ENCODE measurements at places on chromosomes 1 and 21.
A peak's percentile ranks its signal among the peaks of the same experiment; 100 is the strongest.

DNA sequence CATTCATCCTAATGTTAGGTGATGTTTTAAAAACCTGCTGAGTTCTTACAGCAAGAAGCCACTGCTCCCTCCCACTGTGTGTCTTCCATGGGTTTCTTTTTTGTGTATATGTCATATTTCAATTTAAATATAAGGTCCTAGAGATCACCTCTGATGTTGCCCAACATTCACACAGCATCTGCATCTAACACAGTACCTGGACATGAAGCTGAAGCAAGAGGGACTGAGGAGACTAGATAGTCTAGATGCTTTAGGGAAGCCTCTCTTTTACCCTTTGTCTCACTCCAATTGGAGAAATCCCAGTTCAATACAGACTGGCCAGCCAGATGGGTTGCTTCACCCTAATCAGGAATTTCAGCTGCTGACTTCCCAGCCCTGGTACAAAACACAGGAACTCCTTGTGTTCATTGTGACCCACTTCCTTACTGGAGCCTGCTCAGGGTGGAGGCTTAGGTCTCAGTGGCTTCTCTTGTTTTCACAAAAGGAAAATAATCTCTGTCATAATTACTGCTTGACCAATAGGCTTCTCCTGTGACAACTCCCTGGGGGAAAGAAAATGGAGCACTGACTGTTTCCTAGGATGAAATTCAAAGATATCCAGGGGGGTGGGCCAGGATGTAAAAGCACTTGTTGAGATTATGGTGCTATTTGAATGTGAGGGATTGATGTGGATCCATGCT, 17.3 kb downstream of the BTG2 start:
- no peak for DNase-seq

DNA sequence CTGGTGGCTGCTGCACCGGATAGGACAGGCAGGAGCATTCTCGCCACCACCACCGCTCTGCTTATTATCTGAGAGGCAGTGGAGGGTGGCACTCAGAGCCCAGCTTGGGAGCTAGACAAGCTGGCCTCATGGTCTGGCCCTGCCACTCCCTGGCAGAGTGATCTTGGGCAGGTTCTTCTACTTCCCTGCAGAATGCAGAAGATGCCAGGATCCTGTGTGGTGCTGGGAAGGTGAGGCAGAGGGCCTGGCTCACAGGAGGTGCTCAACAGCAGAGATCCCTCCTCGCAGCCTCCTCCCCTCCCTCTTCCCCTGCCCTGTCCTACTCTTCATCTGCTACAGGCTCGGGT, 60.4 kb downstream of the ARHGEF10L start:
- no peak for DNase-seq

DNA sequence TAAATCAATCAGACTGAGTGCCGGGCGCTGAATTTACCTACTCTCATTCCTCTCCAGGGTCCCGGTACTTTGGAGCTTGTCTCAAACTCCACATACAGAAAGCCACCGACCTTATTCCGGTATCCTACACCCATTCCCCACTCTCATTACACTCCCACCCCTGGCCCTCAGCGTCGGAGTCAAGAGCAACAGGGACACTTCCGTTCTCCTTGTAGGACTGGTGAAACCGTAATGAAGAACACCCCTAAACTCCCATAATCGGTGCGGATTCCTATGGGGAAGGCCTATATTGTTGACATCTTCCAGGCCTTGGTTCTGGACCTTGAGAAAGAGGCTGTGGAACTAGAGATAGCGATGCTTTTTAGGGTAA, 798 bp downstream of the ZBED6 start:
- no peak for DNase-seq

DNA sequence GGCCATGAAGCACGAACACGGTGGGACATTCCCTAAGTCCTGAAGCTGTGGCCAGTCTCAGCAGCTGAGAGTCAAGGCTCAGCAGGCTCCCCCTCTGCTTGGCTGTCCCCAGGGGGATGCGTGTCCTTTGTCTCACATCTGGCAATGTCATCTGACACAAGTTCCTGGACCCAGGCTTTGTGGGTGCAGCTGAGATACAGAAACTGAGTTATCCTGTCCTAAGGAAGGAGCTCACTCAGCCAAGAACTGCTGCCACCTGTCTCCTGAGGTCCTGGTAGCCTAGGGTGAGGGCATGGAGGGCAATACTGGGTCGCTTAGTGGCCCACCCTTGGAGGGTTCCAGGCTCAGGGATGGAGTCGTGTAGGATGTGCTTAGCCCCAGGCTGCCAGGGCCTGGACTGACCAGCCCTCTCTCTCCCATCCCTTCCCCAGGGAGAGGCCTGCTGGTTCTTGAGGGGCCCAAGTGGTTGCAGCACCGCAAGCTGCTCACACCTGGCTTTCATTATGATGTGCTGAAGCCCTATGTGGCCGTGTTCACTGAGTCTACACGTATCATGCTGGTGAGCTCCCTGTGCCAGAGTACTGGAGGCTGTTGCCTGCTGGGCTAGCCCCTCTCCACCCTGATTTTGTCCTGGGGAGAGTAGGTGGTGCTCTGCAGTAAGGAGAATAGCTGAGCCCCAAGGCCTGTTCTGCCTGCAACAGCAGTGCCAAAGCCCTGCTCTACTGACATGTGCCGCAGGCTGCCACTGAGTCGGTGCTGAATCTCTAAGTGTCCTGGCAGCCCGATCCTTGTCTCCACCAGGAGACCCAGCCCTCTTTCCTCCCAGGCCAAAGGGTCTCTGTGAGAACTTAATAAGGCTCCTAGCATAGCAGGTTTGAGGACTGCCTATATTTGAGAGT, 13.5 kb downstream of the CYP4B1 start:
- DNase-seq: no peak

DNA sequence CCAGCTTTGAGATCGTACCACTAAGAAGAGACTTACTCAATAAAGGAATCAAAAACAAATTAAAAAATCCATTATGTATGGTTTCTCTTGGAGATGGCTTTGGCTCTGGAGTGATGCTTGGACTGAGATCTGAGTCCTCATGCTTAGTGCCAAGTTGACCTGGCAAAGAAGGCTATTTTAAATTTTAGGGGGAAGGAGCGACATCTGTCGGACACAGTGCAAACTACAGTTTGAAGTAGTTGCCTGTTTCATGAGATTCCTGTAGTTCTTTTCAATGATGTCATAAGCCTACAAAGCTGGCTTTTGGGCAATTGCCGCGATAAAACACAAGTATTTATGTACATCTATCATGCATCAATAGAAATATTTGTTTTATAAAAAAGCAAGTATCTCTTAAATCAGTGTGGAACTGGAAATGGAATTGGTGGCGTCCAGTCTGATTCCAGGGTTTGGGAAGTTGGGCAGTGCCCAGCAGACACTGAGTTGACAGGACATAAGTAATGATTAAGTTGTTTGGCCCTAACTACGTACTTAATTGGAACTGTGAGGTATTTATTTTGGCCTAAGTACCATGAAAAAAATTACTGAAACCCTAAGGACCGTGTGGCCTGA, 50.0 kb downstream of the TBCE start:
- peak; percentile 15 for DNase-seq

GRCh38 chr1:63261736-63262458, 60.5 kb upstream of the FOXD3 start:
- no peak for DNase-seq

DNA sequence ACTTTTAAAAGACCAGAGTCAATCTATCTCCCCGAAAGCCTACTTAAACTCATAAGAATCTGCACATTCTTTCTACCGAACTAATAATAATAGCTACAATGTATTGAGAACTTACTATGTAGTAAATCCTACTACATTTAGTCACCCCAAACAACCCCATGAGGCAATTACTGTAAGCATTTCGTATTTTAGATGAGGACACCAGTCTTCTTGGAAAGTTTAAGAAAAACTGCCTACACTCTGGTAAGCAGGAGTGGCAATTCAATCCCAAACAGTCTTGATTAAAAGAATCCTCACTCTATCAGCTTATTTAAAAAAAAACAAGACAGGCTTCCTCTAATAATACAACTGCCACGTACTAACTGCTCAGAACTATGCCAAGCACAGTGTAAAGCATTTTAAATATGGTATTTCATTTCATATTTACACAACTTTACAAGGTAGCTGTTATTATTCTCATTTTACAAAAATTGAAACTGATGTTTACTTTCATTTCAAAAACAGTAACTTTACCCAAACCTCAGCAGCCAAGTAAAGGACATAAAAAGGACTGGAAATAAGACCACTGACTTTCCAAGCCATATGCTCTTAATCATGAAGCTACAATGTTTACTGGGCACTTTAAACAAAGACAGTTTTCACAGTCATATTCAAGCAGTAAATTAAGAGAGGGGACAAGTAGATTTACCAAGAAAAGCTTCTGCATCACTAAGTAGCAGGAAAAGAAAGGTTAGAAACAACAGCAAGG, 13.9 kb downstream of the ARID4B start:
- no peak for DNase-seq

DNA sequence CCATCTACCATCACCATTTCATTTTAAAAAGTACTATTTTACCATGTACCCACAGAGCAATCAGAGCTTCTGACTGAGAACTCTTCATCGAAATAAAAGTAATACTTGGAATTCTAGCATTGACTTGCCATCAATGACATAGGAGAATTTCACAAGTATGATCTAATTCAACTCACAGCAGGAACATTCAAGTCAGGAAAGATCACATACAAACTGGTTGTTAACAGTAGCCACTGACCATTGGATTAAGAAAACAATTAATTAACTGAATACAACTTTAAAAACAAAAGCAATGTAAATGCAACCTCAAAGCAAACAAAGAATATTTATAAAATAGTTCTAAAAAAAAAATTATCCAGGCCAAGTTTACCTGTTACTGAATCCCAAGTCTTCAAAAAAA, 18.8 kb downstream of the RNF115 start:
- DNase-seq: no peak

- no peak for DNase-seq
Measured at GRCh38 chr21:15494481-15494880, 235.3 kb upstream of the USP25 start.

GRCh38 chr1:187999973-188000372, 1171.2 kb downstream of the PLA2G4A start:
- no peak for DNase-seq

DNA sequence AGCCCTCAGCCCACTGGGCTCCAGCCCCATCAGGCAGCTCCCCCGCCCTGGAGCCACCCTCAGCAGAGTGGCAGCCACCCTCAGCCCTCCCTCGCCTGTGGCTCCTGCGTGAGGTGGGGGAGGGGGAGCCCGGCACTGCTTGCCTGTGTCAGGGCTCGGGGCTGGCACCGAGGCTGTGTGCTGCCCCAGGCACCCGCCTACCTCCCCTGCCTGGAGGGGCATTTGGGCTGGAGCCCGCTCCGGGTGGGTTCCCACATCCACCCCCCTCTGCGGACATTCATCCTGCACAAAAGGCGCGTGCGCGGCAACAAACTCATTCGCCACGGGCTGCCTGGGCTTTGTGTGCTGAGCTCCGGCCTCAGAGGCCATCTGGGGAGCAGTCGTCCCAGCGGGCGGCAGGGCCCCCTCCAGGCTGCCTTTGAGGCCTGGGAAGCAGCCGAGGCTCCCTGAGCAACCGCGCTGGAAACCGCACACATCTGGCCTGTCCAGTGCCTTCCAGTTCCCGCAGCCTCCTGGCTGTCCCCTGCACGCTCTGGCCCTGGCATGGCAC, 12.6 kb upstream of the TNFRSF14 start:
- DNase-seq: no peak

- DNase-seq: no peak
Measured at GRCh38 chr1:109657970-109658369, 2.1 kb downstream of the GSTM4 start.

- no peak for DNase-seq
Measured at GRCh38 chr1:186326009-186326408, 49.0 kb downstream of the TPR start.

DNA sequence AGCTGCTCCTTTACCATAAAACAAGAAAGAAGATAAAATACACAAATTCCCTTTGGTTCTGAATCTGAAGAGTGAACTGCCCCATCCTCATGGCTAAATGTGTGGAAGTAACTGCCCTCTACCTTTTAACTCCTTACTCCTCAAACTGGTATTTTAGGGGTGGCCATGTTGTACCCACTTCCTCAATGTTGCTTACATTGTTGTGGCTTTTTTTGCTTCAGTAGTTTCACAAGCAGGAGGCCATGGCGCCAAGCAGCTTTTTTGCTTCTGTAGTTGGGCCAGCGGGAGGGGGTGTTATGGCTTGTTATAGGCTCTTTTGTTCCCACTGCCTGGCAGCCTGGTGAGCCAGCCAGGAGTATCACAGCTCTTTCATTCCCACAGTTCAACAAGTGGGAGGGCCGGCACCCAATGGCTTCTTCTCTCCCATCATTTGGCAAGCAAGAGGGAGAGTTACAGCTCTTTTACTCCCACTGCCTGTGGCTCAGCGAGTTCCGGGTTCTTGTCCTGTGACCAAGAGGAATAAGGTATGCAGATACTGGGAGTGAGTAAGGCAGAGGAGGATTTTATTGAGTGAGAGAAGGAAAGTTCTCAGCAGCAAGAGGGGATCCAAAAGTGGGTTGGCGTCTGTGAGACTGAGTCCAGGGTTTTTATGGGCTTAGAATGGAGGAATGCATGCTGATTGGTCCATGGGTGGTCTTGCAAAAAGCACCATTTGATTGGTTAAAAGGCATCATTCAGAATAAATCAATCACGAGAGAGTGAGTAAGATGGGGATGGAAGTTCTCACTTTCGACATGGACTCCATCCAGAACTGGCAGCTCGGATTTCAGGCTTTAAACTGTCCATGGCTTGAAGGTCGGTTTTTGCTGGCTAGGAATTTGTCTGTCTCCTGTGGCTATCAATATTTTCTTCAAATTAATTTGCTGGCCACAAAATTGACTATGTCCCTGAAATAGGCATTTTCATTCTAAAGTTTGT, 429.6 kb downstream of the HLX start:
- no peak for DNase-seq

DNA sequence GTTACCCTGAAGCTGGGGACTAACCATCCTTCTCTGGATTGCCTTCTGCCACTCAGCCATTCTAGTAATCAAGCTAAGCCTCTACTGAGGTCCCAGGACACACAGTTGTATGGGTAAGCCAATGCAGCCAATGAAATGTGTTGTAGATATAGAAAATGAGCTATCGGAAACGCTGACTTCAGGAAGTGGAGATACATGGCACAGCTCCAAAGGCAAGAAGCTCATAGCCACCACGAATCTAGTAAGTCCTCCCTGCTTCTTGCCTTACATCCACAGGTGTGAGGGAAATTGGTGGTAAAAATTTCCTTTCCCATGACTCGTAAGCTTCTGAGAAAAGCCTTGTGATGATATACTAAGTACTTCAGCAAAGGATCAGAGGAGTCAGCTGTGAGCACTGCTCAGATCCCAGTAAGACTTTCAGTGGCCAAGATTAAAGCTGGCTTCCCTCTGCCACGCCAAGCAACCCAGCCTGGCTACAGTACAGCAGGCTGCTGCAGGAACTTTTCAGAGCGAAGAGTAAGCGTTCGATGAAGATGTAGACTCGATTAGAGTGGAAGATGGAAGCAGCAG, 117.7 kb downstream of the SIM2 start:
- DNase-seq: no peak

Measured in stimulated activated CD8-positive, alpha-beta memory T cell treated with anti-CD3 and anti-CD28 coated beads, Interleukin-2, amount 100 ng/mL, for 1 hour (primary cell).